Activated CD8-positive, alpha-beta memory T cell treated with anti-CD3 and anti-CD28 coated beads, Interleukin-2, amount 10 ng/mL, durations not matched to agents 7 days and 5 days (primary cell): ENCODE measurements at places on chromosomes 2 and 18. TPM values are rescaled to one million over a fixed set of nuclear protein-coding genes. Genes with fewer than 3 reads are reported as not detected.

The FBXO48 gene
- 3.4 TPM for total RNA-seq

The CPLX4 gene
- total RNA-seq: not detected

- peaks cover 74% of the 10 kb centered on the region for H3K27me3 ChIP-seq
- no peak for DNase-seq
- no peaks in the 10 kb centered on the region for H3K36me3 ChIP-seq
- H3K27ac ChIP-seq: no peak overlapping the region
- H3K4me3 ChIP-seq: no peak overlapping the region
Observed at GRCh38 chr2:9228088-9228751, 21.6 kb downstream of the ASAP2 start.

DNA sequence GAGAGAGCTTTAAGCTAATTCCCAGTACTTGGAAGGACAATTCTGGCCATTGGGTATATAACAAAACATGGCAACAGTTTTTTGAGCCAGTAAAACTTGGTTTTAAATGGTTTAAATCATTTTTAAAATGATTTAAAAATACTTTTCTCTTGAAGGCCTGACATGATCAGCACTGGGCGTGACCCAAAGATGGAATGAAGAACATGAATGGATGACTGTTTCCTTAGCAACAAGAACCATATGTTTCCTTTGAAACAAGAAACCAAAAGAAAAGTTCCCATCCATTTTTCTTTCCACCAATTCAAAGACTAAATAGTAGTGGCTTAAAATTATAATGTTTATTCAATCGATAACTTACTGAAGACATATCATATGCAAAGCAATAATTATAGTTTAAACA is 348.3 kb upstream of the FIGN start:
- no peaks in the 10 kb centered on the region for H3K27me3 ChIP-seq
- no peaks in the 10 kb centered on the region for H3K36me3 ChIP-seq
- H3K27ac ChIP-seq: no peak overlapping the region

- DNase-seq: no peak
- H3K4me3 ChIP-seq: no peak overlapping the region
- H3K4me1 ChIP-seq: no peaks in the 10 kb centered on the region
- no peaks in the 10 kb centered on the region for H3K36me3 ChIP-seq
Observed at GRCh38 chr18:45637546-45638327, 22.5 kb downstream of the SLC14A2 start.

GRCh38 chr2:183248866-183249567 is 124.8 kb downstream of the NUP35 start:
- no peak overlapping the region for H3K27ac ChIP-seq
- H3K4me1 ChIP-seq: no peaks in the 10 kb centered on the region
- peaks cover 3% of the 10 kb centered on the region for H3K27me3 ChIP-seq
- no peak overlapping the region for H3K4me3 ChIP-seq

DNA sequence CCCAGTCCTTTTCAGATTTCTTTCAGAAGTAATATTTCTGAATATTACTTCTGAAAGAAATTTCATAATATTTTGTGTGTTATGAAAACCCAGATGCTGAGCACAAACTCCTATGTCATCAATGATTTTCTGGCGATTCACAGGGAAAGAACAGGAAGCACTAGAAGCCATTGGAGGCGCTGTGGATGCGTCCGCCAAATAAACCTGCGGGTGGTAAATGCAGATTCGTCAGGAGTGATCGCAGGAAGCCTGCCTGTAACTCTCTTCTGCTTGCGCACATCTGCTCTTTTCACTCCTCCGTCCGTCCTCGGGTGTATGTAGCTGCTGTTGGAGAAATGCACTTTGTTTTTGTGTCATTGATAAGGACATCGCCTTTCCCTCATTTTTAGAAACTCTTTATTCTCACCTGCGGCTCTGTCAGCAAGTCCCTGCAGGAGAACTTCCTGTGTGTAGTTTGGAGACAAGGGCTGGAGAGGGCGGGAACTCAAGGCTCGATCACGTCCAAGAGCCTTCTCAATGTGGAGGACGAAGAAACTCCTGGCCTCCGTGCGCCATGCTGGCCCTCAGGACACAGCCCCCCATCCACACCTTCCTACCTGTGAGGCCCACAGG is 483.8 kb downstream of the GALR1 start:
- DNase-seq: no peak
- no peaks in the 10 kb centered on the region for H3K36me3 ChIP-seq
- no peaks in the 10 kb centered on the region for H3K27me3 ChIP-seq

- no peaks in the 10 kb centered on the region for H3K36me3 ChIP-seq
- H3K27me3 ChIP-seq: peaks cover 30% of the 10 kb centered on the region
- no peak overlapping the region for H3K27ac ChIP-seq
- DNase-seq: no peak
Observed at GRCh38 chr2:126627643-126628042, 28.3 kb upstream of the GYPC start.
